Fibroblast of villous mesenchyme (primary cell): ENCODE measurements at places on chromosomes 7 and 10. TPM values are rescaled to one million over a fixed set of nuclear protein-coding genes. Genes with fewer than 3 reads are reported as not detected.

The HYAL4 gene
- under 0.01 and 0.64 TPM in 2 replicates for total RNA-seq

The INMT gene
- 15.8 and 48.4 TPM in 2 replicates for total RNA-seq

The CEP55 gene
- total RNA-seq = 20.0 and 35.0 TPM in 2 replicates

The BMPR1A gene
- 54.4 and 70.8 TPM in 2 replicates for total RNA-seq

The BEND7 gene
- total RNA-seq = under 0.01 and 0.64 TPM in 2 replicates

The FBXO24 gene
- 0.32 and 0.43 TPM in 2 replicates for total RNA-seq

The ACSM6 gene
- total RNA-seq = not detected in 2 replicates

The PDK4 gene
- total RNA-seq = under 0.01 TPM in 2 replicates

The PALD1 gene
- total RNA-seq = 0.32 TPM in 1 of 2 replicates, not detected in the other

The HPSE2 gene
- total RNA-seq = 5.6 and 12.2 TPM in 2 replicates

The ZMIZ2 gene
- total RNA-seq = 10.8 and 12.2 TPM in 2 replicates

The CLRN3 gene
- total RNA-seq = not detected in 2 replicates

The RPEL1 gene
- 0.32 and 0.43 TPM in 2 replicates for total RNA-seq

The GNG11 gene
- 67.4 and 83.1 TPM in 2 replicates for total RNA-seq

The AHCYL2 gene
- 6.4 and 8.6 TPM in 2 replicates for total RNA-seq

The SLC13A1 gene
- not detected in 2 replicates for total RNA-seq

The PTPN20 gene
- total RNA-seq = under 0.01 and 0.43 TPM in 2 replicates
